ENCODE measurements at places on chromosomes 2 and 18.

DNA sequence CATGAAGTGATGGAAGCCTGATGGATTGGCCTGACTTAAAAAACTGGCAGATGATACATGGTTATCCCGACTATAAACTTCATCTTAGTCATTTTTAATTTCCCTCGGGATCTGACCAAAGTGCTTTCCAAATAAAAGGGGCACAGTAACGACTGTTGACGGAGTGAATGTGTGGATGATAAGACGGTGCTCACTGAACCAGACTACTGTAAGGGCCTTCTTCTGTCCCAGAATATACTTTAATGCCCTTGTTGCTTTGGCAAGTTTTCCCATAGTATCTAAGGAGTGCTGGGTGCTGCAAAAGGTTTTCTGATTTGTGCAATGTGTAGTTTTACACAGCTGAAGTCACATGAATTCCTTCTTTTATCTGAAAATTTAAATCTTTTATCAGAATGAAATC is 373.5 kb downstream of the DSEL start:
- DNase-seq: no peak

GRCh38 chr2:128458505-128458904 is 139.8 kb upstream of the HS6ST1 start:
- peak; percentile 25 for DNase-seq

GRCh38 chr2:109350526-109350925 is 221.5 kb downstream of the SH3RF3 start:
- no peak for DNase-seq

- DNase-seq: peak; percentile 77
Measured at GRCh38 chr2:27303093-27304025, 4.9 kb downstream of the UCN start.

- no peak for DNase-seq
Measured at GRCh38 chr2:171735991-171736710, 48.9 kb downstream of the DYNC1I2 start.

- DNase-seq: no peak
Measured at GRCh38 chr2:237835372-237835771, 24.1 kb upstream of the RAMP1 start.

DNA sequence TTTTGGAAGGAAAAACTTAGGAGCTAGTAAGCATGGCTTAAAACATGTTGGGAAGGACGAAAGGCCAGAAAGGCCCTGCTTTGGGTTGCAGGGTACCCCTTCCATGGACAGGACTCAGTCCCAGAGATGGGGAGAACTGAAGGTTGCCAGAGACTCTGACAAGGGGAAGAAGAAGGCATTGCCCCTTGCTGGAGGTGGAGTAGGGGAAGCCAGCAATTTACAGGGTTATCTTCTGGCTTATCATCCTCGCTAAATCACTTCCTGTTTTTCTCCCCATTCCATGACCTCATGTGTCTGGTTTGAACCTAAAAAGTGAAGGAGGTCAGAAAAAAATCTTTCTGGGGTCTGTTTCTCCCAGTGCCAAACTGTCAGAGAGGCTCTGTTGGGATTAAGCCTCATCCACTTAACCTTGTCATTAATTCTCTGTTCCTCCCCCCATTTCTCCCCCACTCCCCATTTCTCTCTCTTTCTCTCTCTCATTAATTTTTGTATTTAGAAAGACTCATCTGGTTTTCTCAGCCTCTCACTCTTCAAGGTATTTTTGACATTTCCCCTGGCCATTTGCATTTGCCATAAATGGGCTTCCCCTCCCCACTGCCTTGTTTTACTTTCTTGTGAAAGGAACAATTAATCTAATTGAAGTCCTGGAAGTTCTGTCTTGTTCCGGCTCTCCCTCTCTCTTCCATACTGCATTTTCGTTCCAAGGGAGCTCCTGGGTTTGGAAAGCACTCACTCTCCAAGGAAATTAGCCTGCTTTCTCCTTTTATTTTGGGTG is 17.4 kb downstream of the NRP2 start:
- DNase-seq: no peak

GRCh38 chr2:187213798-187214197 is 234.3 kb downstream of the CALCRL start:
- DNase-seq: no peak

DNA sequence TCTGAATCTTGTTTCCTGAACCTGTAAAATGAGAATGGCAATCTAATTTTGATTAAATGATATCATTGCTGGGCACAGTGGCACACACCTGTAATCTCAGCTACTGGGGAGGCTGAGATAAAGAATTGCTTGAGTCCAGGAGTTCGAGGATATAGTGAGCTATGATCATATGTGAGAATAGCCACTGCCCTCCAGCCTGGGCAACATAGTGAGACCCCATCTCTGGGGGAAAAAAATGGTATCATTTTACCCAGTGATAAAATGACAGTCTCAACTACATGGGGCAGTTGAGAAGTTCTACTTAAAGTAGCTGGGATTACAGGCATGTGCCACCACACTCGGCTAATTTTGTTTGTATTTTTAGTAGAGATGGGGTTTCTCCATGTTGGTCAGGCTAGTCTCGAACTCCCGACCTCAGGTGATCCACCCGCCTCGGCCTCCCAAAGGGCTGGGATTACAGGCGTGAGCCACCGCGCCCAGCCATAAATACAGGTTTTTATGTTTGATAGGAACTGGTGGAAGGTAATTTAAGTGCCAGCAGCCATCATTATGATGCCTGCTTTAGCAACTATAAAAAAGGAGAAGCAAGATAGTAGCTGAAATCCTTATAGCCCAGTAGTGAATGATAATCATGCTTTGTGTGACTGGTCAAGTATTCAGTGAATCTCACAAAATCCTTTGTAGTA is 17.0 kb downstream of the BZW1 start:
- DNase-seq: no peak

DNA sequence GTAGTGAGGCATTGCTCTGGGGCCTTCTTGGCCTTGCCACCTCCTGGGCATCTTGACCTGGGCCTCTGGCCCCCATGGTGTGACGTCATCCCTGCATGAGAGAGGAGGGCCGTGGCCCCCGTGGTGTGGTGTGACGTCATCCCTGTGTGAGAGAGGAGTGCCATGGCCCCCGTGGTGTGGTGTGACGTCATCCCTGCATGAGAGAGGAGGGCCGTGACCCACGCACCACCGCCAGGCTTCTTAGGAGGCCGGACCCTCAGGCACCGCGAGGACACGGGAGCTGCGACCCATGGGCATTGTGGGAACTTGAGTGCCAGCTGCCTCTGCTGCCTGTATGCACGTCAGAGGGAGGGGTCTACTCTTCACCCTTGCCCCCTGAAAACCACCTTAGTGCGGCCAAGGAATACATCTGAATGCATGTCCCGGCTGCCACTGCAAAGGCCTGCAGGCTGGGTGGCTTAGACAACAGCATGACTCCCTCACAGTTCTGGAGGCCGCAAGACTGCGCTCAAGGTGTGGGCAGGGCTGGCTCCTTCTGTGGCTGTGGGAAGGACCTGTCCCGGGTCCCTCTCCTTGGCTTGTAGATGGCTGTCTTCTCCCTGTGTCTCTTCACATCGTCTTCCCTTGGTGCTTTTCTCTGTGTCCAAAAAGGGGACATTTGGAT is 20.8 kb upstream of the OTOS start:
- no peak for DNase-seq

GRCh38 chr18:45066886-45067285 is 386.2 kb downstream of the SETBP1 start:
- peak; percentile 14 for DNase-seq

- no peak for DNase-seq
Measured at GRCh38 chr2:100784681-100785080, 35.3 kb upstream of the NPAS2 start.

DNA sequence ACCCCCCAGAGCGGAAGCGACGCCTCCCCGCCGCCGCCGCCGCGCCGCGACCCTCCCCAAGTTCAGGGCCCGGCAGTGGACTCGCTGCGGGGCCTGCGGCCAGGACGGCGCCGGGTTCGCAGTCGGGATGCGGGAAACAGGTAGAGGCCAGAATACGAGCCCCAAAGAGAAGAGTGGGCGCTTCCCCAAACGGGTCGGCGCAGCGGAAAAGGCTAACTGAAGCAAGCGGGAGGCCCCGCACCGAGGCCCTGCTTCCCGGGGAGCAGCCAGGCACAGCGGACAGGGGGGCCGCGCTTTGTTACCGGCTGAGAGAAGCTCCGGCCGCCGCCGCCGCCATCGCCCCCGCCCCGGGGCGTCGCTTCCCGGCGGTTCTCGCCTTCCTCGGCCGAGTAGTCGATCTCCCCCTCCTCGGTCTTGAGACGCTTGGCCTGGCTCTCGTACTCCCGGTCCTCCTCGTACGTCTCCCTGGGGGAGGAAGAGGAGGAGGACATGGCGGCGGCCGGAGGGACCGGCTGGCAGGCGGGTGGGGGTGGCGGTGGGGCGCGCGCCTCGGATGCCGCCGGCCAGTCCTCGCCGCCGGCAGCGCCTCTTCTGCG is 494 bp downstream of the HNRNPLL start:
- DNase-seq: peak; percentile 51

DNA sequence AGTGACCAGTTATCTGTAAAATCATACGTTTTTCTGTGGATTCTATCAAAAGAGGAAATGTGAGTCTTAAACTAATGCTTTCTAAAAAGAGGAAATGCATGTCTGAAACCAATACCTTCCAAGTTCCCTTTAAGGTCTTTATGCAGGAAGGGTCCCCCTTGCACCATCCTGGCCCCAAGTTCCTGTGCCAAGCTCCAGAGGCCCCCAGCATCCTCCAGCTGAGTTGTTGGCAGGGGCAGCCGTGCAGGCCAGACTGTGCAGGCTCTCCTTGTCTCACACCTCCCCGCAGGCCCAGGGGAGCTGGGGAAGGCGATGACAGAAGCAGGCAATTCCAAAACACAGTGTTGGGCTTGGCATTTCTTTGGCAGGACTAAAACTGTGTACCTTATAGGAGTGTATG is 39.2 kb downstream of the DPYSL5 start:
- DNase-seq: no peak

GRCh38 chr2:172845028-172845630 is 109.5 kb downstream of the RAPGEF4 start:
- DNase-seq: peak; percentile 24

DNA sequence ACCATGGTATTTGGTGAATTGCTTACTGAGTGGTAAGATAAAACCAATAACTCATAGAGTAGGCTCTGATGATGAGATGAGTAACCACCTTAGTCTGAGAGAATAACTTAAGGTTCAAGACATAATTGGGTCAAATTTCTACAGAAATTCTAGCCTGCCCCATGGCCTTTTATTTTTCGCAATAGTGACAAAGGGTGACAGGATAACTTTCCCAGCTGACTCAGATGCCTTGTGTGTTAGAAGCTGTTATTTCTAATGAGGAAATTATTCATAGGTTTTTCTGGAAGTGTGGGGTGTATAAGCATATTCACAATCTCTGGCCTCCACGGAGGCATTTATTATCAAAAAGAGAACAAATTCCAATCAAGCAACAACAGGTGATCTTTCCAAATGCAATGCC is 159.0 kb downstream of the NUP35 start:
- DNase-seq: peak; percentile 20

DNA sequence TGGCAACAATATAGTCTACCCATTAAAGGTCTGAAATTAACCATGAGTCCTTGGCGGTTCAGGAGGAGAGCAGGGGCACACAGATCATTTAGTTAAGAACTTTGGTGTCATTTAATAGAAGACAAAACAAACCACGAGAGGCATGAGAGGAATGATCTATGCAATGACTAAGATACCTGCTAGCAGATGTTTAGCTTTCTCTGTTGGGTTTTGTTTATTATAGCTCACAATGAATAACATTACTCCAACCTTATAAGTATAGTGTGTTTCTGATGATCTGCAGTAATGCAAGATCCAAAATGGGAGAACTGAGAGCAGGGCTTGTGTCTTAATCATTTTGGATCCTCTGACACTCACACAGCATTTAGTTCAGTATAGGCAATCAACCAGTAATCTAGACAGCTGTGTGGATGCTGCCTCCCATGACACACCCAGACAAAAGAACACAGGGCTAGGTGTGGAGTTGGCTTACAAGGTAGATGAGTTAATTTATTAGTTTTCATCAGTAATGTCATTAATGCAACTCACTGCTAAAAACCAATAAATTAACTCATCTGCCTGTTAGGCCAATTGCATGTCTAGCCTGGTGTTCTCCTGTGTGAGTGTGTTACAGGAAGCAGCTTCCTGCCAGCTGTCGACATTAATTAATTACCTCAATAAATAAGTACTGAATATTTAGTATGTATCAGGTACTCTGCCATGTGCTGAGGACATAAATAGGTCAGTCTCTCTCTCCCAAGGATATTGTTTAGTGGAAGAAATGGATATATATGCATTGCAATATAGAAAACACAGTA is 92.3 kb downstream of the CLIP4 start:
- DNase-seq: no peak

GRCh38 chr2:8627692-8628085 is 54.2 kb upstream of the ID2 start:
- no peak for DNase-seq

GRCh38 chr2:232543928-232544631 is 4.6 kb downstream of the CHRNG start:
- DNase-seq: no peak

DNA sequence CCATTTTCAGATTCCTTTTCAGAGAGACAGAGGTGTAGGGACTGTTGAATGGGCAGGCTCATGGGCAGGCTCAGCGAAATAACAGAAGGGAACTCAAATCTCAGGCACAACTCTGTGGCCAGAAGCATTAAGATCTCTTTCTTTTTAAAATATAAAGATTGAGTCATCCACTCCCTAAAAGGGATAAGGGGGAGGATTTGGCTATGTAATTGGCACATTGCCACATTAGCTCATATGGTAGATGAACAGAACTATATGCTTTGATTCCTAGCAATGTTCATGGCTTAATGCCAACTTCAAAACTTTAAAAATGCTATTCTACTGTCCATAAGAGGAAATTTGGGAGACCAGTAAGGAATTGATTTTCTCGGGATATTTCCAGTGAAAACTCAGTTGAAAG is 53.8 kb upstream of the SLC5A7 start:
- no peak for DNase-seq

DNA sequence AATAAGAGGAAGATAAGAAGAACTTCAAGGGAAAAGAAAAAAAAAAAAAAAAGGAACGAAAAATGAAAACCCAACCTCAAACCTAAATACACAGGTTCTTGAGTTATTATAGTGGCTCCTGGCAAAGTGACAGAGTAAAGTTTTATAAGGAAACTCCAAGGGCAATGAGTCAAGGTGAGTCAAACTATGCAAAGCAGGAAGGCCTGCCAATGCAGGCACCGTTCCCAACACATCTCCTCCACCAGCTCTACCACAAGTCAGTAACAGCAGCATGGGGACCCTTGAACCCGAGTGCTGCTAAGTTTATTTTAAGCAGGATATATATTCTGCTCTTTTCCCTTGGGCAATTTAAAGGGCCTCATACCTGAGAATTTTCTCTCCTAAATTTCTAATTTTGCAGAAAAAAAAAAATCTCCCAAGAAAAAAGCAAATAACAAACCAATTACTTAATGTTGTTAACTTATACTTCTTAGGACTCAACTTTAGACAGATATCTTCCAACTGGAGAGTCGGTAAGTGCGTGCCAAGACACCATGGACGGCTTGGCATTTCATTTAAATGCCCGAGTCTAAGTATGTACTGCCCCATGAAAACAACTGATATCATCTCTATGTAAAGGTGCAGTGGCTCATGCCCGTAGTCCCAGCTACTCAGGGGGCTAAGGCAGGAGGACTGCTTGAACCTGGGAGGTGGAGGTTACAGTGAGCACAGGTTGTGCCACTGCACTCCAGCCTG is 75.7 kb upstream of the TFCP2L1 start:
- peak; percentile 88 for DNase-seq

- peak; percentile 48 for DNase-seq
Measured at GRCh38 chr2:237341872-237342271, 72.1 kb downstream of the COL6A3 start.
